ENCODE measurements at places on chromosomes 7 and 10. TPM values are rescaled to one million over a fixed set of nuclear protein-coding genes. Genes with fewer than 3 reads are reported as not detected.

SPDYE3 gene
- not detected for total RNA-seq

SP4 gene
- total RNA-seq = 9.7 TPM

TUBB8 gene
- 0.38 TPM for total RNA-seq

ERCC6 gene
- 23.5 TPM for total RNA-seq

ANKRD30A gene
- total RNA-seq = not detected

PAX4 gene
- total RNA-seq = not detected

TMEM196 gene
- total RNA-seq = not detected

CCDC3 gene
- 10.5 TPM for total RNA-seq

PNLIPRP2 gene
- total RNA-seq = not detected

LIPJ gene
- total RNA-seq = 0.09 TPM

ATRNL1 gene
- 0.92 TPM for total RNA-seq

ITPRIP gene
- total RNA-seq = 37.0 TPM

FAM237B gene
- not detected for total RNA-seq

FZD8 gene
- 13.3 TPM for total RNA-seq

- DNase-seq = no peak
These were observed 564 bp downstream of the PDSS1 start for GRCh38 chr10:26697922-26698608.

DNA sequence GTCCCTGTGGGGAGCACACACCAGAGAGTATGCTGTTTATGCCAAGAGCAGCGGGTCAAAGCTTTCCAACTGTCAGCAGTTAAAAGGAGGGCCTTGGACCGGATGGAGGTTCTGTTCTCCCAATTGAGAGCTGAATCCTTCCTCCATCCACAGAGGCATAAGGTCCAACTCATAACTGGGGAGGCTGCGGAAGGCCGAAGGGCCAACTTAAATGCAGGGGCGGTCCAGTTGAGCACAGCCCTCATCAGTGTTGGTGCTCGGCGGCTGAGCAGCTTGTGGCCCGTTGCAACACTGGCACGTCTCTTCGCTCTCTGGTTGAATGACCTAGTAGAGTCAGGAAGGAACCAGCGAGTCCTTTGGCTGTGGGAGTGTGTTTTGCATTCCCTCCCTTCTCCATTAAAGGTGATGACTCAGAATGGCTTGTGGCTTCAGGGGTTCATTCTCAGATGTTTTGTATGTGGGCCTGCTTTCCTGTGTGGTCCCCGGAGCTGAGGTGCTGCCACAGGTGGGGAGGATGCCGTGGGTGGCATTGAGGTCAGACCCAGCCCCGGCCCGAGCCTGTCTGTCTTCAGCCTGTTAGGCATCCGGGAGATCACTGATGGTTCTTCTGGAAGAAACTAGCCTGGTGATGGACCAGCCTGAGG, 44.8 kb upstream of the DMBT1 start:
- no peak for DNase-seq

DNA sequence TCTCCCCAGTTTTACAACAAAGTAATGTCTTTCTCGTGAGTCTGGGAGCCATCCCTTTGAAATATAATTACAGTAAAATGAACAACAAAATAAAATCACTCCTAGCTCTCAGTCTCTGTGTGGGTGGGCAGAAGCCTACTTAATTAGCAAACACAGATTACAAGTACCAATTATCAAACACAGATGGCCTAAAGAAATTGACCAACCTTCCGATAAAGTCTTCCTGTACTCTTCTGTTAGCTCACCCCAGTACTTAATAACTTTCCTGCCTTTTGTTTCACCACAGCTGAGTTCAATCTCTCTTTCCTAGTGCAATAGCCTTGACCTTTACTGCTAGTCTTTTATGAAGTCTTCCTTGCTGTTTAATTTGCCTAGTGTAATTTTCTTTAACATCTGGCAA, 719.2 kb upstream of the MBL2 start:
- no peak for DNase-seq

- no peak for DNase-seq
These were observed 71.3 kb downstream of the MTPN start for GRCh38 chr7:135905858-135906257.

GRCh38 chr7:44284216-44284615, 41.2 kb downstream of the CAMK2B start:
- DNase-seq = peak; percentile 38

DNA sequence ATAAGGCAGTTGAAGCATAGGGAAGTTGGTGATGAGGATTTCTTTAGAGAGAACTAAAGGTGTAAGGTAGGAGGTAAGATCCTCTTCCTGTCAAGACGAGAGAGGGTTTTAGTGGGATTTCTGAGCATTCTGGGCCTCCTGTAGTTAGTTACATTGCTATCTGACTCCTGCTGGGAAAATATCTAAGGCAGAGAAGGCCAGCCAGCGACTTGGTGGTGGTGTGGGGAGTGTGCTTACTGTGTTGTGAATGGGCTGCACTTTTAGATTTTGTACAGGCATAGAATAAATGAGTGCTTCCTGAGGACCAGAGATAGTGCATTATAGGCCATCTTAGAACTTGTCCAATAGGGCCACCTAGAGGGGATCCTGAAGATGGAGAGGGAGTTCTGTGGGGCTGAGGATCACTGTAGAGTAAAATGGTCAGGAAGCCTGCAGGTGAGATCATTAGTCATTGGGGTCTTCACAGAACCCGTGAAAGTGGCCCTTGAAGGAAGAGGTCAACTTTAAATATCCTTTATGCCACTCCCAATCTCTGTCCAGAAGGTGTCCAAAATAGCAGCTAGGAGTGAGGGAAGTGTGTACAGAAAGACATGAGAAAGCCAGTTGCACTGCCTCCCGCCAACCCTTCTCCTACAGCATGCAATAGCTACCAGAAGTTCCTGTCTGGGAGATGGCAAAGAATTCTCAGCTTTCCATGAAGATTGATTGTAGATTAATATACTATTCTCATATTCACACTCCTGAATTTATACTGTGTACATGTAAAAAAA, 266.6 kb downstream of the POLR1F start:
- no peak for DNase-seq

GRCh38 chr7:6294839-6295238, 22.4 kb upstream of the CYTH3 start:
- no peak for DNase-seq

DNA sequence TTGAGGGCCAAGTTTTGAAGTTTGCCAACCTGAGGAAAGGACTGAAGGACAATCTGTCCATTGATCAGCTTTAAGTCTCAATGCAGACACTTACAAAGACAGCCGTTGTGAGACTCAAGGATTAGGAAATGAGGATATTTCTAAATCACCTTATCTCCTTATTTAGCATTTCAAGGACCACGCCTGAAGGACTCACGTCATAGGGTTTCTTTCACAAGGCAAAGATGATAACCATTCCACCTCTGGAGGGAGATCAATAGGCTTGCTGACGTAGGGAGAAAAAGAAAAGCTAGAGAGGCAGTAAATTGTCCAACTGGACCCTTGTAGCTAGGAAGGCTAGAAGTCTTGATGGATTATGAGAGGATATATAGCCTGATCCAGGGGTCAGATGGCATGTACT, 3.3 kb upstream of the ASB4 start:
- no peak for DNase-seq

GRCh38 chr10:34538281-34538829, 276.7 kb downstream of the PARD3 start:
- DNase-seq = no peak

- DNase-seq = no peak
These were observed 266.7 kb upstream of the KLF6 start for GRCh38 chr10:4051641-4052151.

DNA sequence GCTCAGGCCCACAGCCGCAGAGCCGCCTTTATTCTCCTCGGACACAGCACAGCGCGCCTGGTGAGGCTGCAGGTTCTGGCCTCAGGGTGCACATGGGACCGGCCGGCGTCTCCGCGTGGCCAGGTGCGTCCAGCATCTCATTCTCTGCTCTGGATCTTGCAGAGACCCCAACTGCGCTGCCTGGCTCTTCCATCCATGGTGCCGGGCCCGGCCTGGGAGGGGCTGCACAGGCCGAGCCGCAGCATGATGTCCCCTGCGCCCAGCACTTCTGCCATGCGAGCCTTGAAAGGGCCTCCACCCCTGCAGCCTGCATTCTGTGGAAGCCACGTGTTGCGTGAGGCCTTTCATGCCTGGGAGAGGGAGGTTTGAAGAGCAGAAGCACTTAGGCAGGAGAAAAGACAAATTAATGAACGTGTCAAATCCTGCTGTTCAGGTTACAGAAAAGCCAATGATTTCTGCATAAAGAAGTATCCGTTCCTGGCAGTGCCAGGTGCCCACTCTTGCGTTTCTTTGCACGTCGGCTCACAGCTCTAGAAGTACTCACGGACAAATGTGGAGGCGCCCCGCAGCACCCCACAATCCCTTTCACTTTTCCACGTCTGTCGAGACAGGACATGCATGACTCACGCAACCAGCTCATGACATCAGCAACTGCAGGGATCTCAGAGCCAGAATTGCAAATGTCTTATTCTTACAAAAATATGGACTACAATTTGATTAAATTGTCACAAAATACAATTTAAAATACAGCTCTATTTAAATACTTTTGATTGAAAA, 571.4 kb downstream of the DNAJB6 start:
- no peak for DNase-seq

DNA sequence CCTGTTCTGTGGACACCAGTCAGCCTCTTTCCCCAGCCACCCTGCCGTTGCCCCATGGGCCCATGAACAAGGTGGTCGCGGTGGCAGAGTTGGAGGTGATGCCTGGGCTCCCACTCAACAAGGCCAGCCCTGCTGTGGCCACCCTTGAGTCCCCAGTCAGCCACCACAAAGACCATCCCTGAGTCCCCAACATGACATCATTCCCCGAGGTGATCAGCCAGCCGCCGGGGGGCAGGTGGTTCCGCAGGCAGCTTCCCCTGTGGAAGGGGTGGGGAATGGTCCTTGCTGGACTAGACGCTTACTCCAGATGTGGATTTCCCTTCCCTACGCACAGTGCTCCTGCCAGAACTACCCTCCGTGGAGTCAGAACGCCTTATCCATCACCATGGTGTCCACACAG, 271.7 kb downstream of the PTPRN2 start:
- DNase-seq = no peak

DNA sequence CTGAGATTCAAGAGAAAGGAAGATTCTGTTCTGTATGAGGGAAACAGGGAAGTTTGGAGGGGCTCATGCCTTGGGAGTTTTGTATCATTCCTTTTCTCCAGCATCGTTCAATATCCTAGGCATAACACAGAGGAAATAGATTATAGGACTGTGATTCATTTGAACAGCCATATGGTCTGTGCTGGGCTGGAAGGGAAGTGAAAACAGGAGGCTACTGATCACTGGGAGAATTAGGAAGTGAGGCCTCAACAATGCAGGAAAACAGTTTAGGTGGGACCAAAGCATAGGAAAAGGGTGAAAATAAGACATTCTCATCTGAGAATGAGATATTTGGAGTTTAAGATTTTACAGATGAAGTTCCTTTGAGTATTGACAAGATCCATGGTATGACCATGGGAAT, 70.7 kb upstream of the MKX start:
- no peak for DNase-seq

- no peak for DNase-seq
These were observed 79.1 kb downstream of the PRTFDC1 start for GRCh38 chr10:24873281-24873683.

- no peak for DNase-seq
These were observed 83.0 kb downstream of the MGMT start for GRCh38 chr10:129550076-129550475.

DNA sequence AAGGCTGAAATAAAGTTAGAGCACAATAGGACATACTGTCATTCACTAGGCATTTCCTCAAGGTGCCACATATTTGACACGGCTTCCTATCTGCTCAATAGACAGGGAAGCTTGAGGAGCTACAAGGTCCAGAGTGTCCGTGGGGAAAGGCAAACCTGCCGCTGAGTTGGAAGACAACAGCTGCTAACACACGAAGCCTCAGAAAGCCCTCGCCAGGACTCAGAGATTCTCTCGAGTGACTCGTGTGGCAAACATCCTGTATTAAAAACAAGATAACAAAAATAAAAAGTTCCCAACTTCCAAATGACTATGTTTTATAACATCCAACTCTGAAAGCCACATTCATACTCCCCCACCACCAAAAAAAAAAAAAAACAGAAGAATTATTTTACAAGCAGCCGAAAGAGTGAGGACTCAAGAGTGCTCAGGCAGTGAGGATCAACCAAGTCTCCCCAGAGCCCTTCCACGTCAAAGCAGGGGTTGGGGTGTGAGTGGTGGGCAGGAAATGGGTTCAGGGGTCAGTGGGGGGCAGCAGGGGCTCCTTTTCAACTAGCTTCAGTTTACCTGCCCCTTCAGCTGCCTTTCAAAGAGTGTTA, 67.6 kb downstream of the STK17A start:
- no peak for DNase-seq

GRCh38 chr7:142250705-142251104, 7.2 kb downstream of the PRSS58 start:
- DNase-seq = no peak

DNA sequence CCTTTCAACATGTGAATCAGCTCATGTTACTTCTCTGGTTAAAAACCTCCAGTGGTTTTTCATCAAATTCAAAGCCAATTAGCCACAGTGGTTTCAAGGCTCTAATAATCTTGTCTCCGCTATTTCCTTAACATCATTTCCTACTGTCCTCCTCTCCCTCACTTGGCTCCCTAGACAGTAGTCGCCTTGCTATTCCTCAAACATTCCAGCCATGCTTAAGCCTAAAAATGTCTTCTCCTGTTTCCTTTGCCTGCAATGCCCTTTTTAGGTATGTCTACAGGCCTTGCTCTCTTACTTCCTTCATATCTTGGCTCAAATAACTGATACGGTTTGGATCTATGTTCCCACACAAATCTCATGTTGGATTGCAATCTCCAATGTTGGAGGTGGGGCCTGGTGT, 779.4 kb upstream of the LRRN3 start:
- no peak for DNase-seq

- DNase-seq = no peak
These were observed 12.1 kb downstream of the GALNTL5 start for GRCh38 chr7:151968357-151968756.

GRCh38 chr7:55545496-55545895, 26.8 kb downstream of the VOPP1 start:
- DNase-seq = no peak

- peak; percentile 39 for DNase-seq
These were observed 20.4 kb upstream of the LIMK1 start for GRCh38 chr7:74063223-74063641.

DNA sequence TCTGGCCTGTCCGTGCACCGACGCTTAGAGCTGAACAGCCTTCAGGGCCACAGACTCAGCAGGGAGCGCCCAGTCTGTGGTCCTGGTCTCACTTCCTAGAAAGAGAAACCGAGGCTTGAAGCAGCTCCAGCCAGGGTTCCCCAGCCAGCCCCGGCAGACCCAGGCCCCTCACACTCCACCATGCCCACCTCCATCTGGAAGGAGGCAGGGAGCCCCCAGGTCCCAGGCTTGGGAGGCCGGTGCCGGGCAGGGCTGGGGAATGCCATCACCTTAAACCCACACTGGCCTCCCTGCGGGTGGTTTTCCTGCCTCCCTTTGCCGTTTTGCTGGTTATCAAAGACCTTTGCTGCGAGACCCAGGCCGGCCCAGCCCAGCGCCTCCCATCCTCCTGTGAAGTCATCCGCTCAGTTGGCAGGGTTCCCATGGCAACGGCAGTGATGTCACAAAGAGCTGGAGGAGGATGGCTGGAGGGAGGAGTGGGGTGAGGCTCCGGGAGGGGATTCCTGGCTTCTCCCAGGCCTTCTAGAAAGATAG, 24.0 kb downstream of the ELFN1 start:
- peak; percentile 38 for DNase-seq

- no peak for DNase-seq
These were observed 16.5 kb downstream of the CYP3A43 start for GRCh38 chr7:99844328-99844727.
